ENCODE measurements at places on chromosomes 7 and 10. TPM values are rescaled to one million over a fixed set of nuclear protein-coding genes. Genes with fewer than 3 reads are reported as not detected.
A peak's percentile ranks its signal among the peaks of the same experiment; 100 is the strongest.

The ADARB2 gene
- 1.6 TPM for total RNA-seq

The AGFG2 gene
- total RNA-seq, result 45.6 TPM

DNA sequence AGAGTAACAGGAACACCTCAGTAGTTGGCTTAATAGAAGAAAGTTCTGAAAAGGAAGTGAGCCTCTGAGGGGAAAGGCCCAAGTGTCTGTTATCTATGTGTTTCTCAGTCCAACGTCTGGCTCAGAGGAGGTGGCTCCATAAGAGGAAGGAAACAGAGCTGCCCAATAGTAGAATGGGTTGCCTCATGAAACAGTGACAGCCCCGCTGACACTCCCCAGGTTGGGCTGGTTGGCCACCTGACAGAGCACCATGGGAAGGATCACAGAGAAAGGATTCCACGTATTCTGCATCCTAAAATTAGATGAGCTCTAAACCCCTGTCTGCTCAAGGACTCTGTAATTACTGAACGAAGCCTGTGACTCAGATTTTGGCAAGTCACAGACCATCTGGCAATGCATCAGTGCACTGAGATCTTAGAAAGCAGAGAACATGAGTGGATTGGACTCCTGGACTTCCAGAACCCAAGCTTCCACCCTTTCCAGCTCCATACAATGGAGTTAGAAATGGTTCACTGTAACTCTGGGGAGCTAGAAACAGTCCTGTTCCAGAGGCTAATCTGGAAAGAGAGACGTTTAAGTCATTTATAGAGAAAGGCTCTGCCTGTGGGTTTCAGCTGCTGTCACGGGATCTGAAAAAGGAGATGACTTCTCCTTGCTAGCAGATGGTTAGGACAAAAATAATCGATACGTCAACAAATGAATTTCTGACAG, 2.9 kb downstream of the PKD2L1 start:
- peak; percentile 73 for DNase-seq
- H3K36me3 ChIP-seq, result no peaks in the 10 kb centered on the region
- H3K27me3 ChIP-seq, result no peaks in the 10 kb centered on the region
- H3K4me3 ChIP-seq, result no peak overlapping the region
- peaks cover 17% of the 10 kb centered on the region for H3K4me1 ChIP-seq

- no peak overlapping the region for H3K27ac ChIP-seq
- peaks cover 11% of the 10 kb centered on the region for H3K27me3 ChIP-seq
- H3K36me3 ChIP-seq, result no peaks in the 10 kb centered on the region
Measured at GRCh38 chr10:8520382-8520781, 465.9 kb downstream of the GATA3 start.

DNA sequence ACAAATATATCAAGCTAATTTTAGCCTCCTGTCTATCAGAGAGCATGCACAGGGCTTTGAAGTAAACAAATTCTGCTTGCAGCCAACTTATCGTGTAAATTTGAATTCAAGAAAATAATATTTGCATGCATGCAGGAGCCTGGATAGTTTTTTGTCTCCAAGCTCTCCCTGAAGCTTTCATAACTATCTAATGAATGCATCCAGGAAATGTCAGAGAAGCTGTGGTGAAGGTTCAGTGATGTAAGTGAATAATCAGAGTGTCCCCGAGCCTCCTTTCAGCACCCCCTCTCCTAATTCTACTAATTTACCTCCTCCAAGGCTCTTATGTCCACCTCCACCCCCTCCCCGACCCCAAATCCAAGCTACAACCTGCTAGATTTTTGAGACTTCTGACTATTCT, 172.0 kb upstream of the ZNF32 start:
- no peaks in the 10 kb centered on the region for H3K36me3 ChIP-seq
- no peak overlapping the region for H3K27ac ChIP-seq
- peaks cover 41% of the 10 kb centered on the region for H3K4me1 ChIP-seq
- H3K27me3 ChIP-seq, result no peaks in the 10 kb centered on the region
- DNase-seq, result no peak

DNA sequence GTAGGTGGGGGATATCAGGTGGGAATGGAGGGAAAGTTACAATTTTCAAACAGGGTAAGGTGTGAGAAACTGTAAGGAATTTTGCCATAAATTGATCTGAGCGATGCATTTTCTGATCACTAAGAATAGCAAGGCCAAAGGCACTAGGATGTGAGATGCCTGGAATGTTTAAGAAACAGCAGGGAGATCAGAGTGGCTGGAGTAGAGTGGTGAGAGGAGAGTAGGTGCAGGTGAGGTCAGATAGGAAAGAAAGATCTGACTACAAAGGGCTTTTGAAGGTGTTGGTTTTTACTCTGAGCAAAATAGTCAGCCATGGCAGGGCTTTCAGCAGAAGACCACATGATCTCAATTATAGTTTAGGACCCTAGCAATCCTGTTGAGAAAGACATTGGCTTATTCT, 55.0 kb downstream of the HDAC9 start:
- no peak overlapping the region for H3K27ac ChIP-seq
- no peaks in the 10 kb centered on the region for H3K4me1 ChIP-seq
- H3K36me3 ChIP-seq, result no peaks in the 10 kb centered on the region
- no peak overlapping the region for H3K4me3 ChIP-seq
- DNase-seq, result no peak
- no peaks in the 10 kb centered on the region for H3K27me3 ChIP-seq

- no peaks in the 10 kb centered on the region for H3K4me1 ChIP-seq
- H3K4me3 ChIP-seq, result no peak overlapping the region
- no peaks in the 10 kb centered on the region for H3K36me3 ChIP-seq
- DNase-seq, result no peak
- no peak overlapping the region for H3K27ac ChIP-seq
Measured at GRCh38 chr10:44513591-44513990, 128.7 kb upstream of the CXCL12 start.

- H3K27ac ChIP-seq, result no peak overlapping the region
- no peaks in the 10 kb centered on the region for H3K27me3 ChIP-seq
- H3K4me3 ChIP-seq, result no peak overlapping the region
- DNase-seq, result no peak
- H3K36me3 ChIP-seq, result no peaks in the 10 kb centered on the region
- H3K4me1 ChIP-seq, result no peaks in the 10 kb centered on the region
Measured at GRCh38 chr7:115356139-115356746, 434.3 kb downstream of the MDFIC start.

DNA sequence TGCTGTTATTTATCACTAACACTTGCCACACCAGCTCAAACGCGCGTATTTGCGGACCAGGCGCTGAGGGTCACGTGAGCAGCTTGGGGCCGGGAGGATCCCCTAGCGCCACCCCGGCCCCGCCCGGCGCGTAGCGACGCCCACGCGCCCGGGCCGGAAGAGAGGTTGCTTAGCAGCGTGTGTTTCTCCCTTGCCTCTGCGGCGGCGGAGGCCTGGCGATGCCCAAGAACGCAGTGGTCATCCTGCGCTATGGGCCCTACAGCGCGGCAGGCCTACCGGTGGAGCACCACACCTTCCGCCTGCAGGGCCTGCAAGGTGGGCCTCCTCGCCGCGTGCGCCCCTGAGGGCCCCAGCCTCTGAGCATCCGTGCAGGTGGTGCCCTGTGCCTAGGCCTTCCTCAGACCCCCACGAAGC, at the start of gene C10orf53:
TSS of gene C10orf53 (plus strand) at position 172 of the 414 bp plus-strand sequence. CDS start at position 219, 47 bp downstream.
- no peak within 1 kb of the TSS for H3K27ac ChIP-seq
- no peak within 1 kb of the TSS for H3K4me3 ChIP-seq
- H3K27me3 ChIP-seq, result peaks cover 31% of the 10 kb centered on the region
- H3K4me1 ChIP-seq, result no peaks in the 10 kb centered on the region

- no peak for DNase-seq
- no peak overlapping the region for H3K27ac ChIP-seq
- peaks cover 52% of the 10 kb centered on the region for H3K4me1 ChIP-seq
- H3K4me3 ChIP-seq, result no peak overlapping the region
- peaks cover 20% of the 10 kb centered on the region for H3K36me3 ChIP-seq
Measured at GRCh38 chr7:135942614-135943013, 34.5 kb downstream of the MTPN start.

DNA sequence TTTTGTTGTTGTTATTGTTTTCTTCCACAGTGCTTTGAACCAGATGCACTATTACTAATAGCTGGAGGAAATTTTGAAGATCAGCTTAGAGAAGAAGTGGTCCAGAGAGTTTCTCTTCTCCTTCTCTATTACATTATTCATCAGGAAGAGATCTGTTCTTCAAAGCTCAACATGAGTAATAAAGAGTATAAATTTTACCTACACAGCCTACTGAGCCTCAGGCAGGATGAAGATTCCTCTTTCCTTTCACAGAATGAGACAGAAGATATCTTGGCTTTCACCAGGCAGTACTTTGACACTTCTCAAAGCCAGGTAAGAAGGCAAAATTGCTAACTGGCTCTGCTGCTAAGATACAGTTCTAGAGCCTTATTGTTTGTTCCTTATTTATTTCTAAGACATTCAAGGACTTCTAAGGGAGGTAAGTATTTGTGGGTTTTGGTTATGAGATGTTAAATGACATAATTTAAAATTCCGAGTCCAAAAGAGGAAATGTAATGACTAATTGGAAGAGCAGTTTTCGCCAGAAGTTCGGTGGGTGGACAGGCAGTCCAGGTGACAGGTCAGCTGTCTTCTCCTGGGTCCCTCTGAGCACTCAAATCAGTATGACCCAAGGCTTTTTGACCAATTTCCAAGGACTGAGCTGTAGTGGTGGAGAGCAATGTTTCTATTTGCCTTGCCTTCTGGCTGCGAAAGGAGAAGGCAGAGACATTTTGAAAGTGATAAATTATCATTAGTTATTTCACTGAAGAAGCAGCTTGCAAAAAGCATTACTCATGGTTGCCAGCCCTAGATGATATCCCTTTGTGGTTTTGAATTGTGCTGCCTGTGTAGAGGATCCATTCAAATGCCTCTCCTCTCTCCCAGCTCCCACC, 10.1 kb downstream of the SLC39A12 start:
- H3K4me3 ChIP-seq, result no peak overlapping the region
- H3K4me1 ChIP-seq, result no peaks in the 10 kb centered on the region
- no peak for DNase-seq
- no peaks in the 10 kb centered on the region for H3K27me3 ChIP-seq
- no peak overlapping the region for H3K27ac ChIP-seq

The DYNC1I1 gene
- not detected for total RNA-seq

DNA sequence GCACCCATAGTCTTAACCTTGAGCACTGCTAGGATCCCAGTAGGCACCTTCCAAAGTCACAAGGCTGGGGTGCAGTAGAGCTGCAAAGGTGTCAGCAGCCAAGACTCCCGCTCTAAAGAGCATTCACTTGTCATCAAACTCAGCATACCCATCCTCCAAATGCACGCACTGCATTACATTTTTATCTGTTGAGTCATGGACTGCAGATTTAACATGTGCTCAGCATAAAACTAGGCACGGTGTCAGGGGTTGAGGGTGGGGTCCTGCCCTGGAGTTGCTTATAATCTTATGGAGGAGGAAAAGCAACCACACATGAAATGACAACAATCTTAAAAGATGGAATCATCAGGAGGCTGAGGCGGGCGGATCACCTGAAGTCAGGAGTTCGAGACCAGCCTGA, 102.6 kb downstream of the PARP12 start:
- no peaks in the 10 kb centered on the region for H3K27me3 ChIP-seq
- no peaks in the 10 kb centered on the region for H3K36me3 ChIP-seq
- no peak overlapping the region for H3K4me3 ChIP-seq
- no peak for DNase-seq
- H3K4me1 ChIP-seq, result no peaks in the 10 kb centered on the region

DNA sequence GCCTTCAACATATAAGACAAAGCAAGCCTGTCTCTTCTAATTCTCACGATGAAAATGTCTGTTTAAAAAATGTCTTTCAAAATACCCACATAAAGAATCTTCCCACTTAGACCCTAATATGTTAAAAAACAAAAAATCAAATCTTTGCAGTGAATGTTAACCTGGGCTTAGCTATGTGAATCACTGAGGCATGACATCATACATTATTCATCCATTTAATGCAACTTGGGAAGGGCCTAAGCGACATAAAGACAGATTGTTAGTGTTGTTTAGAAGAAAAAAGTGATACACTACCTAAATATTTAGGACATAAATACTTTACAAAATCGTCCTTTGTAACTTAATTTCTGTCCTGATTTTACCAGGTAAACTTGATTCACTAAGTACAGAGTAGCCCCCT, 648.5 kb upstream of the NRP1 start:
- no peak overlapping the region for H3K4me3 ChIP-seq
- no peak for DNase-seq
- H3K27ac ChIP-seq, result no peak overlapping the region
- H3K27me3 ChIP-seq, result peaks cover 3% of the 10 kb centered on the region

DNA sequence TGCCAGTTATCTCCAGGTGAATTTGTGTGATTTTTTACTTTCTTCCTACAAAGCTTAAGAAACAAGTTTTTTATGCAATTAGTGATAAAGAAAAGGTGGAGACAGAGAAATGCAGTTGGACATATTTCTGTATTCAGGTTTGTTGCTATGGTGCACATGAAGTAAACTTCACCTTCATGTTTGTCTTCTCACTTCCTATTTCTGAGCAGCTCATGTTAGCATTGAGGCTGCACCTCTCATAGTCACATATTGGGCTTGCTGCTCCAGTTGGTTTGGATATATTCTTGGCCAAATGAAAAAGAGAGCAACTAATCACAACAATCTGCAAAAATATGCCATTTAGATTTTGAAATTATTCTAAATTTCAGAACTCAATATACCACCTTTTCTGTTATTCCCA, 475.6 kb upstream of the ZWINT start:
- no peaks in the 10 kb centered on the region for H3K27me3 ChIP-seq
- no peak overlapping the region for H3K4me3 ChIP-seq
- DNase-seq, result no peak

The NYAP1 gene
- total RNA-seq, result 0.32 TPM

DNA sequence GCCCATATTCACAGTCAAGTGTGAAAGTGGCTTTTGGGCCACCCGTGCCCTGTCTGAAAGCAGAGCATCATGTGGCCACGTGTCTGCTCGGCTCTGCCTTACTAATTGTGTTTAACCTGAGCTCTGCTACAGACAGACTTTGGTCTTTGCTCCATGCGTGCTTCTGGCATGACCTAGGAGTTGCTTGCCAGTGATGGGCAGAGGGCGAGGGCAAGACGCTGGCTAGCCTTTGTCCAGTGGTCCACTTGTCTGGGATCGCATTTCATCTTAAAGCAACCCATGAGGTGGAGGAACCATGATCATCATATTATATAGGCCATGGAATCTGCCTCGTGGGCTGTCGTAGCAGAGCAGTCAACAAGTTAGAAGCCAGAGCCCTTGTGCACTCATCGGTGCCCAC, 123.3 kb upstream of the INSYN2A start:
- H3K4me1 ChIP-seq, result no peaks in the 10 kb centered on the region
- H3K27ac ChIP-seq, result no peak overlapping the region
- DNase-seq, result no peak
- H3K36me3 ChIP-seq, result no peaks in the 10 kb centered on the region
- H3K27me3 ChIP-seq, result no peaks in the 10 kb centered on the region
- H3K4me3 ChIP-seq, result no peak overlapping the region

DNA sequence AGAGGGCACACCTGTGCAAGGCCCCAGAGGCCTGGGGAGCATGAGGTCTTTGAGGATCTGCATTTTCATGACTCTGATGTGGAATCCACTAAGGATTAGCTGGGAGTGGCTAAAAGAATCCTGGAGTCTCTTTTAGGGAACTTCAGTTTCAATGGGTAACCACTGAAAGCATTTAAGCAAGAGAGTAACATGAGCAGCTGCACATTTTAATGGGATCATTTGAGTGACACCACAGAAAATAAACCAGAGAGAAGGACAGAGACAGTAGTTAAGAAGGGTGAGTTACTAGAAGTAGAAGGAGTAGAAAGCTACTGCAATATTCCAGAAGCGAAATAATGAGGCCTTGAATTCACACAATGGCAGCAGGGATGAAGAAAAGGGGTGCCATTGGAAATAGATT, 5.2 kb downstream of the GOT1 start:
- H3K27ac ChIP-seq, result no peak overlapping the region
- H3K4me1 ChIP-seq, result peaks cover 17% of the 10 kb centered on the region
- no peak for DNase-seq
- peaks cover 24% of the 10 kb centered on the region for H3K36me3 ChIP-seq
